DMS53 (cell line): ENCODE measurements at places on chromosomes 6 and 20.

GRCh38 chr6:158242071-158242606 is 70.1 kb upstream of the TULP4 start:
- peak; percentile 70 for DNase-seq

GRCh38 chr20:11766961-11767360 is 150.7 kb upstream of the BTBD3 start:
- peak; percentile 65 for DNase-seq

DNA sequence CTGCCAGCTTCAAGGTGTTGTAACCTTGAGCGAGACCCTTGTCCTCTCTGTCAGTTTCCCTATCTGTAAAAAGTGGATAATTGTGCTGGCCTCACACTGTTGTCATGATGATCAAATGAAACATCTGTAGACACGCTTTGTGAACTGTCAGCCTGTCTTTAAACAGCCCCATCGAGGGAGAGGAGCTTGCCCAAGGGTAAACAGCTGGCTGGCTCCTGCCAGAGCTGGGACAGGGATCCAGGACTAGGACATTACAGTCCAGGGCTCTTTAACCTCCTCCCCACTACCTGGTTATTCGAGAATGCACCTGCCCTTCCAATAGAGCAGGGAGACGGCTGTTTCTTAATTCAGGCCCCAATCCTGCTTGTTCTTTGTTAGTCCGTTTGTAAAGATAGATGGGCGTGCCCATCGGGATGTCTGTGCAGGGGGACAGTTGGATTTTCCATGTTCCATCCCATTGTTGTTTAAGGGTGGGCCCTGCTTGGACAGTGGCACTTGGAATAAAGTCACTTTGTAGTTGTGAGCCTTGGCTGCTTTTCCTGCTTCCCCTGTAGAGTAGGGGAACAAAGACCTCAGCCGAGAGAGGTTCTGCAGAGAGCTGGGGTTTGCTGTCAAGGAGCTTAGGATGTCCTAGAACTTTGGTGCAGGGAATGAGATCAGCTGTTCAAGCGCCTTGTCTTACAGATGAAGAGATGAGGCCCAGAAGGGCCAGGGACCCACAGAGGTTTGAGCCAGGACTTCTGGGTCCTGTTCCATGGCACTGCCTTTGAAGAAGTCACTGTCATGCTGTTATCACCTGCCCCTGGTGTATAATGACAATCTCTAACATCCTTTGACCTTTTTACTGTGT is 77.9 kb upstream of the MYL9 start:
- peak; percentile 50 for DNase-seq

GRCh38 chr6:139133262-139134063 is 1.4 kb upstream of the HECA start:
- DNase-seq, result no peak

GRCh38 chr20:16488616-16489015 is 84.6 kb downstream of the KIF16B start:
- no peak for DNase-seq

- no peak for DNase-seq
Observed at GRCh38 chr6:31350196-31351032, 6.6 kb downstream of the HLA-B start.

DNA sequence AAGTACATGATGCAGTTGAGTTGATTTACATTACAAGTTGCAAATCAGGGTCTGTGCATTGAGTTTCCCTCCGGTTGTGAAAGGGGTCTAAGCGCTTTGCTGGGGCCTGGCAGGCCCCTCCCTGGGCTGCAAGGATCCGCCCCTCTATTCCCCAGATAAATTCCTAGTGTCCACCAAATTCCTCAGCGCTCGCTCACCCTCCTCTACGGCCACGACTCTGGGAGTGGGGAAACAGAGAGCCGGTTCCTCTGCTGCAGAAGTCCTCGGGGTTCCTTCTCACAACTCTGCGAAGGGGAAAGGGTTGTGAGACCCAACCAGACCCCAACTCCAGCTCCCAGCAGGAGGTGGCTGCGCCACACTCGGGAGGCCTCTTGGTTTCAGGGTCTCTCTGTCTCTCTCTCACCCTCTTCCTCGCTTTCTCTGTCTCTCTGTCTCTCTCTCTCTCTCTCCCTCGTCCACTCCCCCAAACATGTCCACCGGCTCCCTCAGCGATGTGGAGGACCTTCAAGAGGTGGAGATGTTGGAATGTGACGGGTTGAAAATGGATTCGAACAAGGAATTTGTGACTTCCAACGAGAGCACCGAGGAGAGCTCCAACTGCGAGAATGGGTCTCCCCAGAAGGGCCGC is at the start of gene TCF21:
Gene TCF21 (plus strand): TSS at position 185 of the 628 bp plus-strand sequence. CDS start 285 bp downstream, at position 470.
- DNase-seq, result no peak

DNA sequence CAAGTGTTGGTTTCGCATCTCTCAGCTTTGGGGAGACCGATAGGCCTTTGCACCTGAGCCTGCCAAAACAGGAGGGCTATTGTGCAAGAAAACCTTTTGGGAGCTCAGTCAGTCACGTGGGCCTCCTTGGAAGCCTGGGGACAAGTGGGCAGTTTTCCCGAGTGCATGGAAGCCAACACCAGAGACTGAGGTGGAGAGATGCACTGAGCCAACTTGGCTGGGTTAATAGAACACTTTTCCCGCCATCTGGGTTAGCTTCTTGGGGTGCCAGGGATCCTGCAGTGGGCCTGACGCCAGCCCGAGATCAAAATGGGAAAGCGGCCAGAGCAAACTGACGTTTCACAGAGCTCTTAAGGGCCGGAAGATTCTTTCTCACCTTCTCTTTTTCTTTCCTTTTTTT is 2.8 kb upstream of the OOEP start:
- DNase-seq, result no peak

DNA sequence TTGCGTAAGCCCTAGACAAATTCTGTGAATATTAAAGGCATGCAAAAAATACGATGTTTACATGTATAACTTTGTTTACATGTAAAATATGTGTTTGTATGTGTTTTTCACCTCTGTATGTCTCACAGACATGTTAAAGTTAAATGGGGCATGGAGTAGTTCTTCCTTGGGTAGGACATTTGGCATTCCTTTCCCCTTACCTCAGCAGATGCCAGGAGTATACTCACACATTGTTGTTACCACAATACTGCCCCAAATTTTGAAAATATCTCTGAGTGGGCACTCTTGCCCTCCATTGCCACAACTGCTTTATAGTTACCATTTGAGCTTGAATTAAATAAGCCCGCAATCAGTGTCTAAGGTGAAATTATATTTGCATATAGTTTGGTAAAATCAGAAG is 147.5 kb downstream of the MYO6 start:
- DNase-seq, result no peak

DNA sequence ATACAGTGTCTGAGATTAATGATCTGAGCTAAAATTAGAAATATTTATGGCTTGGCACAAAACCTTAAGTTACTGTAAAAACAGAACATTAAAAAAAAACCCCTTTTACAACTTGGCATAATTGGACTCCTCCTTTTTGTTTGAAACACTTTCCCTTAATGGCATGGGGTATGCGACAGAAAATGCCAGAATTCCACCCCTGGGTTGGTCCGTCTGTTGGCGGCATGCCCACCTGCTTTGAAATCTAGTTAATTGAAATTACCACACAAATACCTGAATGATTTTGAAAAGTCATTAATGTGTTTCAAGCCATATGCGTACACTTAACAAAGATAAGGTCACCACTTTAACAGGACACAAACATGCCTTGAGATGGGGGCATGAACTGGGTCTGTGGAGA is 175.1 kb upstream of the FOXQ1 start:
- no peak for DNase-seq

DNA sequence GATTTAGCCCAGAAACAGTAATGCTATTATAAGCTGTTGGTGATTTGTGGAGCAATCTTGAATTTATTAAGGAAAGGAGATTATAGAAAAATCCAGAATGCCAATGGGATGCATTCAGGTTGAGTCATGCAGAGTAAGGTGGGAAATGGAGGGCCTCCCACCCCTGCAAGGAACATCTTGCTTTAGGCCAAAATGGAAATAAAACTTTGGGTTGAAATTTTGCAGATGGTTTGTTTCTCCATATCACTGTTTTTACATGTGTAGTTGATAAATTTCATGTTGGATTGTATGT is 152.4 kb downstream of the BCAS1 start:
- DNase-seq, result no peak

DNA sequence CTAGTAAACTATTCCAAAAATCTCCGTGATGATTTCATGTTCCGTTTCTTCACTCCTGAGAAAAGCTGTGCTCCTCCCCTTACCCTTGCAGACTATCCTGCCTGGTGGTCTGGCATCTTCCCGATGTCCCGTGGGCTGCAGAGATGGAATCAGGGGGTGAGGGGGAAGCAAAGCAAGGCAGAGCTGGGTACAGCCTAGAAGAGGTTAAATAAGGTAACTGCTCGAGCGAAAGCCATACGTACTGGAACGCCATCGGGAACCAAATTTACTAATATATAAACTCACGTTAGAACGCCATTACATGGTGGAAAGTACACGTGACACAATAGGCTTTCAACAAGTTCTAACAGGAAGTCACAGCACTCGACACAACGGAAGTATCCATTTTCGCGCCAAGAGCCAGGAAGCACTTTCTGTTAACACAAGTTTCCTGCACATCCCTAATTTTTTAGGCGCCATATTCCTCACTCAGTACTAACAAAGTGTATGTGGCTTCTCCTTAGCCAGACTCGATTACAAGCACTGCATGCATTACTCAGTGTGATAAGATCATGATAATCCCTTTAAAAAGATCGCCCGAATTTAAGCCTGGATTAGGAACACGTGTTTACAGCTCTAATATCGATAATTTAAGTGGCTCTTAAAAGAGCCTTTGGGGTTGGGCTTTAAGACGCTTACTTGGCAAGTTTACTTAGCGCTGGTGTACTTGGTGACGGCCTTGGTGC is 101.6 kb upstream of the PRSS16 start:
- peak; percentile 92 for DNase-seq

DNA sequence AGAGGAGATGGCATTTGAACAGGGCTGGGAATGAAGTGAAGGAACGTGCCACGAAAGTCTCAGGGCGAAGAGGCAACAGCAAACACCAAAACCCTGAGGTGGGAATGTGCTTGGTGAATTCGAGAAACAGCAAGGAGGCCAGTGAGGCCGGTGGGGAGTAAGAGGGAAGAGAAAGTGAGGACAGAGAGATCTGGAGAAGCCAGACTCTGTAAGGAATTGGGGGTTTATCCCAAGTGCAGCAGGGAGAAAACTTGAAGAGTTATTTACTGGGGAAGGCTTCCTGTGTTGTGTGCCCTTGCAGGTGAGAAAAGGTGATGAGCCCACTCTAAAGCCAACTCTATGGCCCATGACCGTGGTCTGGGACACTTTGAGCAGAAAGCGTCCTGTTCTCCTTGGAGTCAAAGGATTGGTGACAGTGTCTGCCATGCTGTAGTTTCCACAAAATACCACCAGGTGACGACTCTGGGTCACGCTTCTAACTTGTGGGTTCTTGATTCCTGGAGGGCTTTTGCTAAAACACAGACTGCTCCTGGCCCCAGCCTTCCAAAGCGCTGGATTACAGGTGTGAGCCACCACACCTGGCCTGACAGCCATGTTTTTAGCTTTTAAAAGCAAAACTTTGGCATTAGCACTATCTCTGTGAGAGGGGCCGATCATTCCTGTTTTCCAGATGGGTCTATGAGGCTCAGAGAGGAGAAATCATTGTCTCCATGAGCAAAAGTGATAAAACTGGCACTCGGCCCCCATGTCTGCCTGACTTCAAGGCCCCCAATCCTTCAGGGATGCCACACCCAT is 18.0 kb upstream of the CSNK2A1 start:
- DNase-seq, result peak; percentile 84

- DNase-seq, result peak; percentile 83
Observed at GRCh38 chr6:163180874-163181541, 233.5 kb upstream of the QKI start.

DNA sequence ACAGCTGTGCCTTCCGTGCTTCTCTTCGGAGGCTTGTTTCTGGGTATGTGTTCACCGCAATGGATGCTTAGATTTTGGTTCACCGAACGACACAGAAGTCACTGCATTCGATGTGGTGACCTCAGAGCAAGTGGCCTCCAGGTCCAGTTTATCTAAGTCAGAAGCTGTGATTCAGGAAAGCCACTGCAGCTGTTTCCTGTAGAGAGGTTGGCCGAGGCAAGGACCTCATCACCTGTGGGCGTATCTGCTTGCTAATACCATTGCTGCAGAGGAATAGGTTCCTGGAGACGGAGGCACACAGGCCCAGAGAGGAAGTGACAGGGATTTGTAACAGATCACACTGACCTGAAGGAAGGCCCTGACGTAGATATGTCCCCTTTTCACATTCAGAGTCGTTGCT is 82.7 kb downstream of the FARS2 start:
- DNase-seq, result peak; percentile 37

GRCh38 chr6:501891-502601 is 110.5 kb downstream of the IRF4 start:
- no peak for DNase-seq

GRCh38 chr6:88167352-88167937 is 1.3 kb upstream of the CNR1 start:
- DNase-seq, result peak; percentile 28

- DNase-seq, result peak; percentile 71
Observed at GRCh38 chr6:136113736-136114173, 136.4 kb downstream of the MTFR2 start.

DNA sequence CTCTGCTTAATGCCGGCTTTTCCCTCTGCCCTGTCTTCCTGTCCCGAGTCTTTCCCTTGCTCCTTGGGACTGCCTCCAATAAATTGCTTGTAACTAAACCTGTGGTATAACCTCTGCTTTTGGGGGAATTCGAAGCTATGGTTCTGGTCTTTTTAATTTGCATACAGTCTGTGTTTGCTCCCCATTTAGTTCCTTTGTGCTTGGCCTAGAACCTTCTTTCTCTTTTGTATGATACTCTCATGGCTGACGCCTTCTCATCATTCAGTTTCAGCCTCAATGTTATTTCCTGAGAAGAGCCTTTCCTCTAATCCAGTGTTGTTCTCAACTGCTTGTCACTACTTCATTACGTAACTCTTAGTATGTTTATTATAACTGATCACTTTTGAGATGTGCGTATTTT is 248.0 kb downstream of the PHF3 start:
- DNase-seq, result no peak

DNA sequence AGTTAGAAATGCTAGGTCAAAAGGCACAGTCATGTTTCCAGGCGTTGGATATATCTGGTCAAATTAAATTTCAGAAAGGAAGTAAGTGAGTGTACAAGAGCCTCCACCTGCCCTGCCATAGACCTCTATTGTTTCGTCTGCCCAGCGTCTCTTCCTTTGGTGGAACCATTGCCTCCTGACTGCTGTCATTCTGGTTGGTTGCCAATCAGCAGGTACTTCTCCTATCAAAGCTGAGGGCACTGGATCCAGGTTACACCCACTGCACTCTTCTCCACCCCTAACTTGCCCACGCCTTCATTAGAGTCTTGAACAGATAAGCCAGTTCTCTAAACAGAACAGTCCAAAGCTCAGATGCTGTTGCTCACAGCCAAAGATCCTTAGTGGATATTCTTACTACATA is 2.6 kb upstream of the WFDC5 start:
- no peak for DNase-seq
